ENCODE measurements at places on chromosomes 11 and 22.

DNA sequence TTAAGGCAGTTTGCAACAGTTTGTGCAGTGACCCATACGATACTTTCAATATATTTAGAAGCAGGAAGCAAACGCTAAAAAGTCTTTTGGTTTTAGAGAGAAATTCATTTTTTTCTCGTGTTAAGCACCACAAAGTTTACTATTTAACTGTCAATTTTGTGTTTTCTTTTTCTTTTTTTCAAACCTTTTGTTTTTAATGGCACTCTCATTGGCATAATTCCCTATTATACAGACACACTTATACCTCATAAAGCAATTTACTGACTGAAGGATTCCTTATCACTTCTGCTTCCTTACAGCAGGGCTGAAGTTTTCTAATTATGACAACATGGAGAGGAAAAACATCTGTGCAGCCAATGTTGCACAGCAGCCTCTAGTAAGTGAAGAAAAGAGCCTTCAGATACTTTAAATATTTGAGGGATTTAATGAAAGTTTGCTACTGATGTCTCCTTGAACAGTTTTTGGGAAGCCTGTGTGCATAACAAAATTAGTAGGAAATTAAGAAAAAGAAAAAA, 2191.2 kb downstream of the LRRC4C start:
- DNase-seq, result no peak

DNA sequence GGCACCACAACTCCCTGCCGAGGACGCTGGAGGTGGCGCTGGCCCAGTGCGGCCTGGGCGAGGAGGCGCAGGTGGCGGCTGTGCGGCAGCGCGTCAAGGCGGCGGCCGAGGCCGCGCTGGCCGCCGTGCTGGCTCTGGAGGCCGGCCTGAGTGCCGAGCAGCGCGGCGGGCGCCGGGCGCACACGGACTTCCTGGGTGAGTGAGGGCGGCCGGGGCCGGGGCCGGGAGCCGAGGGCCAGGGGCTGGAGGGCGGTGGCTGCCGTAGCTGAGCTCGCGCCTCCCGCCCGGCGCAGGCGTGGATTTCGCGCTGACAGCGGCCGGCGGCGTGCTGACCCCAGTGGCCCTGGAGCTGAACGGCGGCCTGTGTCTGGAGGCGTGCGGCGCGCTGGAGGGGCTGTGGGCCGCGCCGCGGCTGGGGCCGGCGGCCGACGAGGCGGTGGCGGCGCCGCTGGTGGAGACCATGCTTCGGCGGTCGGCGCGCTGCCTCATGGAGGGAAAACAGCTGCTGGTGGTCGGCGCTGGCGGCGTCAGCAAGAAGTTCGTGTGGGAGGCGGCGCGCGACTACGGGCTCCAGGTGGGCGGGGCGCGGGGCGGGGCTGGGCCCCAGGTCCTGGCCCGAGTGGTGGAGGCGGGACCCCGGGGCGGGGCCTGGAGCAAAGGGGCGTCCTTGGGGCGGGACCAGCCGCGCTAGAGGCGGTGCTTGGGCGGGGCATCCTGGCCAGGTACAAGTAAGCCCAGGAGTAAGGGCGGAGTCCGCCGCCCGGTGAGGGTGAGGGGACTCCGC, 5.4 kb downstream of the CARNS1 start:
- DNase-seq, result peak; percentile 89

GRCh38 chr11:65150509-65151299, 16.4 kb upstream of the SYVN1 start:
- peak; percentile 71 for DNase-seq

- no peak for DNase-seq
Measured at GRCh38 chr11:66321606-66322005, 4.8 kb upstream of the CD248 start.

- DNase-seq, result no peak
Measured at GRCh38 chr11:103895106-103895505, 141.3 kb upstream of the DDI1 start.

GRCh38 chr11:35680506-35680905, 17.9 kb downstream of the TRIM44 start:
- no peak for DNase-seq

- DNase-seq, result no peak
Measured at GRCh38 chr11:122430490-122430889, 225.0 kb upstream of the UBASH3B start.

DNA sequence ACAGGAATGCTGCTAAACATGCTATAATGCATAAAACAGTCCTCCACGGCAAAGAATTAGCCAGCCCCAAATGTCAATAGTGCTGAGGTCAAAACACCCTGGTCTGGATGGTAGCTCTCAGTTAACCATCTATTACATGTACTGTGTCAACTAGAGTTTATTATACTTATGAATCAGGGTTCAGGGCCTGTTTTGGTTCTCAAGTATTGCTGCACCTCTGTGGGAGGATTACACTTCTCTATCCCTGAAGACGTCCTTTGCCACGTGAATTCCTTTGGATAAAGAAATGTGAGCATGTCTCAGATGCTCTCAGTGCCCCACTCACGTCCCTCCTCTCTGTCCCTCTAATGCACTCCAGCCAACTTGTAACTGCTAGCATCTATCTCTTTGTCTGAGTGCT, 53.4 kb downstream of the SLC1A2 start:
- DNase-seq, result no peak

DNA sequence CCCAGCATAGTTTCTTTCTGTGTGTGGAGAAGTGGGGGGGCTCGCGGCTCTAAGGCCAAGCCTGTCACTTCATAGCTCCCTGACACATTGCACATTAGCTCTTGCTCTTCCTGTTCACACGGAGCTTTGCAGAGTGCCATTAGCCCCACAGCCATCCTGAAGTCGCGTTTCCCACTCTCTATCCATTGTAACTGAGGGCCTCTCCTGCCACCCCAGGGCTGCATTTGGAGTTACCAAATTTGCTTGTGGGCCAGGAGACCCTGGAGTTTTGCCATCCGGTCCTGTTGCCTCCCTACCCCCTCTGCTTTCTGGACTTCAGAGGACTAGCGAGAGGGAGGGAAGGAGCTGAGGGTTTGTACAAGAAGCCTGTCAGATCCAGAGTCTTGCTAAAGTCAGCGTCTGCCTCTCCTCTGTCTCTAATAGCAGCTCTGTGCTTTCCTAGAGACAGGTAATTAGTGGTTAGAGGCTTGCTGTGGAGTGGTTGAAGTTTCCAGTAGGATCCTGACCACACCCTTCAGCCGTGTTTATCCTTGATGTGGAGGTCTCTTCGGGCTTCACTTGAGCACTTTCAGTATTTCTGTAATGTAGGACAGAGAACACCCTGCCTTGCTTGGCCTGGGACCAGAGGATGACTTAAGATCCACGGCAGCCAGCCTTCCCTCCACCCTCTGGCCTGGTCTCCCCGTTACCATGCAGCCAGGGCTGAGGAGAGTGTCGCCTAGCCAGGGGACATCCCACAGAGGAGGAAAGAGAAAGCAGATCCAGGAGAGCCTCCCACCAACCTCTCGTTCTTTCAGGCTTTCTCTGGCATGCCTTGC, 14.1 kb downstream of the DCPS start:
- peak; percentile 71 for DNase-seq

- DNase-seq, result no peak
Measured at GRCh38 chr11:130308059-130308458, 6.7 kb downstream of the ZBTB44 start.

GRCh38 chr11:64613648-64614047, 22.6 kb downstream of the SLC22A12 start:
- DNase-seq, result no peak

DNA sequence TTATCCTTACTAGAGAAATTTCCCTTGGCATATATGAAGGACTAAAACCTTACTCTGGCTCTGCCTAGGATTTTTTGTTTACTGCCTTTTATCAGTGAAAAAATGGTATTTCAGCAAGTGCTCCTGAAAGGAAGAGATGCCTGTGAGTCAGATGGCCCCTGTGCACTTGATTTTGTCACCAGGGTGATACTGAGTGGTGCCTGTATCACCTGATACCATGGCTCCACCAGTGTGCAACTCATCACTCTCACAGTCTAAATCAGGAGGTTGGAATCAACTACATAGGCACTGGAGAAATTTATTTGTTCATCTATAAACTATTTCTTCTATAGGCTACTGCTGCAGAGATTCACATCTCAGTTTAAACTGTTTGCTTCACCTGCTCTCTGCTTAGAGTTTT, 43.2 kb downstream of the F2 start:
- no peak for DNase-seq

DNA sequence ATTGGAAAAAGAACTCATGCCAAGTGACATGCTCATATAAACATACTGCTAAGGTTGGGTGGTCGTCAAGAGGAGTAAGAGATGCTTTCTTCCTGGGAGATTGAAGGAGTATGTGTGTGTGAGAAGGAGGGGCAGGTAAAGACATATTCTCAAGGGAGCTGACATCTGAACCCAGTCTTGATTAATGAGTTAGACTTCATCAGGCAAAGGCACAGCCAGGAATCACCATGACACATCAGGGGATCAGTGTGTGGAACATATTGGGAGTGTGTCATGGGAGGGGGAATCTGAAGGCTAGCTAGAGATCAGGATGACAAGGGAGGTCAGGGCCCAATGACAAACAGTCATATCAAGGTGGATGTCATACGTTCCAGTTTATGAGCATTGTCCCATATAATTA, 14.9 kb downstream of the CNTF start:
- DNase-seq, result no peak

GRCh38 chr11:106137061-106137460, 59.6 kb downstream of the AASDHPPT start:
- peak; percentile 19 for DNase-seq

DNA sequence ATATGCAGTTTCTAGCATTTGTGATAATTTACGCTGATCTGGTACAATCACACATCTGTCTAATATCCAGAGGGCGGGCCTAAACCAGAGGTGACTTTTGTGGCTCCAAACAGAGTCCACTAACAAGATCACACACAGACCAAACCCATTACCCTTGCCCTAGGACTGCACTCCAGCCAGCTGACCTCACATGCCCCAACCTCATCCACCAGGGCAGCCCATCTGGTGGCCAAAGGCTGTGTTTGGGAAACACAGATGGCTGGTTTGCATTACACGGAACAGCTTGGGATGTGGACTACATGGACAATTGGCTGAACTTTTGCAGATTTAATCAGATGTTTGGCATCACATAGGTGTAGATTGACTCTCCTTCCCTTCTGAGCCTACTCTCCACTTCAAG, 228.2 kb downstream of the GRIK4 start:
- DNase-seq, result no peak

GRCh38 chr11:124081483-124081882, 33.8 kb upstream of the VWA5A start:
- no peak for DNase-seq

GRCh38 chr11:35151241-35151640, 12.3 kb downstream of the CD44 start:
- DNase-seq, result no peak

- DNase-seq, result no peak
Measured at GRCh38 chr11:102716527-102716926, 8.2 kb downstream of the MMP8 start.

- no peak for DNase-seq
Measured at GRCh38 chr11:2293984-2294925, 7.5 kb downstream of the C11orf21 start.

GRCh38 chr11:120835601-120836228, 188.2 kb upstream of the TBCEL start:
- no peak for DNase-seq

DNA sequence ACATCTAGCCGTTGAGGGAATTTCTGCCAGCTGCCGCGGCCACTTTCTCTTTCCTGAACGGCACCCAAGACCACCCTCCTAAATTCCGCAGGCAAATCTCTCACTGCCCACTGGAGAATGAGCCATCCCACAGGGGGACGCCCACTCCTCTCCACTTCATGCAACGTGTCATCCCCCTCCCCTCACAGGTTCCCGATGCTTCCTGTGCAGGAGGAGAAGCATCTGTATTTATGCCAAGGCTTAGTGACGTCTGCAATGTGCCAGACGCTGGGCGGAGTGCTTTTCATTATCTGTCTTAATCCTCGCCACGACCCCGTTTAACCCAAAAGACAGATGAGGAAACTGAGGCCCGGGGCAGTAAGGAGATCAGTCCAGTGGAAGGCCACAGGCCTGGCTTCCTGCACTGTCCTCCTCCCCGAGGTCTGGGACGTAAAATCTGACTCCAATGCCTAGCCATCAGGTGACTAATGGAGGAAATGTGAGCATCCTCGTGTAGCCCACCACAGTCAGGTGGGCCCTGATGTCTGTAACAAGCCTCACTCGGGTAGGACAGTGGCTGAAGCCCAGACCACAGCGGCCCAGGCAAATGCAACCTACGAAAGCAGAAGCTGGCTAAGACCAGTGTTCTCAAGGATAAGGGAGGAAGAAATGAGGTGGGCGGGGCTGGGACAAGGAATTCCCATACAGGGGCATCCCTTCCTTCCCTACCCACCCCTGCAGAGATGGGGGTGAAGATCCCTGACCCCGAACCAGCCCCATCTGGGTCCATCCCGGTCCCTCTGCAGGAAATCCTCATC, 23.1 kb downstream of the MN1 start:
- no peak for DNase-seq

DNA sequence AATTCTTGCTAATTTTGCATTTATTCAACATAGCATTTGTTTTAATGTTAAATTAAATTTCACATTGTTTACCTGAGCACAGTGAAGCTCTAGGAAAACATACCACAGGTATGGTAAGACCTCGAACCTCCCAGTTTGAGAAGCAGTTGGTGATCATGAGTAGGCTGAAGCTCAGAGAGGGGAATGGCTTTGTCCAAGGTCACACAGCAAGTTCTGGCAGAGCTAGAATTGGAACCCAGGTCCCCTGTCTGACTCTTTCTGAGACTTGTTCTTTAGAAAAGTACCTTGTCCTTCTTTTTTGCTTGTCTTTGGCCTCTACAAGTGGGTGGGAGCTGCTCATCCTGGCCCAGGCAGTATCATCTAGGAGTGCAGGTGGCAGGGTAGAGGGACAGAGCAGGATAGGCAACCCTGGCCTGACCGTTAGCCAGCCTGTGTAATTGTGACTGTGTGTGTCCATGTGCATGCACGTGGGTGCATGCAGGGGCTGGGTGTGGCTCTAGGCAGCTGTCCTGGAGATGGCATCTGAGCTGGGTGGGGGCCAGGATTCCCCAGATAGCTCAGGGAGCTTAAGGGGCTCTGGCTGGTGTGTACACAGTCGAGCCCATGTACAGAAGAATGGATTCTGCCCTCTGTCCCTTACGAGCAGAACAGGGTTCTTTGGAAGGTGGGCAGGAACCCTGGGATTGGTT, 21.6 kb downstream of the PHLDB1 start:
- DNase-seq, result no peak

- no peak for DNase-seq
Measured at GRCh38 chr11:45544826-45545225, 120.6 kb downstream of the CHST1 start.

GRCh38 chr22:25908755-25909154, 166.8 kb downstream of the MYO18B start:
- no peak for DNase-seq

- no peak for DNase-seq
Measured at GRCh38 chr11:14906578-14906977, 14.5 kb upstream of the CYP2R1 start.

DNA sequence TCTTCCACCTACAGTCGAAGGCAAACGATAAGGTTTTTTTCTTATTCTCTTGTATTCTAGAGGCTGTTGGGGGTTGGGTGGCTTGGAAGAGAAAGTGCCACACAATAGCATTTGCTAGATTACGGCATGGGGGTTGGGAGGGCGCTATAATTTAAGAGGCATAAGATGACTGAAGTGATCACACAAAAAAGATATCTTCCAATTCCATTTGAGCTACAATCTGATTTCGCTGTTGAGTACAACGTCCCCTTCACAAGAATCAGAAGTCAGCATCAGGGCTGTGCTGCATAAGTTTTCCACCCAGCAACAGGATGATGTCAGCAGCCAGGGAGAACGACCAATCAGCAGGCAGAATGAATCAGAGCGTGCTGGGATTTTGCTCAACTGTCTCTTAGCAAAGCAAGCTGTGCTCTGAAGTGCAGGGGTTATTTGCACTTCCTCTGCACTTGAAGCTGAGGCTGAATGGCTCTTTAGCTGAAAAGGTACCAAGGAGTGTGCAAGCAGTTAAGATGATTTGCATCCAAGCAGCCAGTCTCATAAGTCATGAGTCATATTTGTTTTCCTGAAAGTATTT, 23.2 kb upstream of the SESN3 start:
- DNase-seq, result peak; percentile 91
